B cell (primary cell): ENCODE measurements at places on chromosomes 11 and 22.

DNA sequence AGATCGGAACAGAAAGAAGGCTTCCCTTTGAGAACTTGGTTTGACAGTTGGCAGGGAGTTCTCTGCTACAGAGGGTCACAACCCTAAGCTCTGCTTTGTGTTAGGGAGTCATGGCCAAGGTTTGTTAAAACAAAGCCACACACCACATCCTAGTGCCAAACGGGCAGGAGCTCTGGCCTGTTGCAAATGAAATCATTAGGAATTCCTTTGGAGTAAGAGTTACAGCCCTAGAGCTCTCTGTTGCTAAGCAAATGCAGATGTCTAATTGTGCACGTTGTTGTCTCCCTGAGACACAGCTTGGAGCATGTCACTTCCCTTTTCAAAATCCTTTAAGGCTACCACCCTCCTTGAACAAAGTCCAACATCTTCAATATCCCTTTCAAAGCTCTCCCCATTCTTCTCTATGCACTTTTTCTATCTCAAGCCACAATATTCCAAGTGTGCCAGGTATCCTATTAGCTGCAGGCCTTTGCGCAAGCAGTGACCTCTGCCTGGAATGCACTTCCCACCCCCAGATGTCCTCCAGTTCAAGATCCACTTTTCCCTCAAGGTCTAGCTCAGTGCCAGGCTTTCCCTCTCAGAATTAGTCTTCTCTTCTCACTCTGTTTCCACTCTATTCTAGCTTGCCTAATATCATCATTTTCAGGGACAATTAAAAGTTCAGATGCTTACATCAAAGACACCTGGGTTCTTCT lies 253.7 kb upstream of the POU2AF2 start:
- peaks cover 3% of the 10 kb centered on the region for H3K4me1 ChIP-seq
- no peak for DNase-seq
- H3K27me3 ChIP-seq = no peaks in the 10 kb centered on the region
- no peak overlapping the region for H3K27ac ChIP-seq

- peak overlapping the region; percentile 33 for H3K4me3 ChIP-seq
- no peaks in the 10 kb centered on the region for H3K27me3 ChIP-seq
- peaks cover 99% of the 10 kb centered on the region for H3K4me1 ChIP-seq
- H3K27ac ChIP-seq = peak overlapping the region; percentile 98
- peak; percentile 85 for DNase-seq
- no peaks in the 10 kb centered on the region for H3K36me3 ChIP-seq
Observed at GRCh38 chr11:111417766-111418435, 38.8 kb upstream of the POU2AF1 start.

- no peaks in the 10 kb centered on the region for H3K27me3 ChIP-seq
- H3K4me1 ChIP-seq = no peaks in the 10 kb centered on the region
- no peak overlapping the region for H3K4me3 ChIP-seq
- H3K27ac ChIP-seq = no peak overlapping the region
- H3K36me3 ChIP-seq = no peaks in the 10 kb centered on the region
Observed at GRCh38 chr11:112771851-112772250, 189.4 kb upstream of the NCAM1 start.

DNA sequence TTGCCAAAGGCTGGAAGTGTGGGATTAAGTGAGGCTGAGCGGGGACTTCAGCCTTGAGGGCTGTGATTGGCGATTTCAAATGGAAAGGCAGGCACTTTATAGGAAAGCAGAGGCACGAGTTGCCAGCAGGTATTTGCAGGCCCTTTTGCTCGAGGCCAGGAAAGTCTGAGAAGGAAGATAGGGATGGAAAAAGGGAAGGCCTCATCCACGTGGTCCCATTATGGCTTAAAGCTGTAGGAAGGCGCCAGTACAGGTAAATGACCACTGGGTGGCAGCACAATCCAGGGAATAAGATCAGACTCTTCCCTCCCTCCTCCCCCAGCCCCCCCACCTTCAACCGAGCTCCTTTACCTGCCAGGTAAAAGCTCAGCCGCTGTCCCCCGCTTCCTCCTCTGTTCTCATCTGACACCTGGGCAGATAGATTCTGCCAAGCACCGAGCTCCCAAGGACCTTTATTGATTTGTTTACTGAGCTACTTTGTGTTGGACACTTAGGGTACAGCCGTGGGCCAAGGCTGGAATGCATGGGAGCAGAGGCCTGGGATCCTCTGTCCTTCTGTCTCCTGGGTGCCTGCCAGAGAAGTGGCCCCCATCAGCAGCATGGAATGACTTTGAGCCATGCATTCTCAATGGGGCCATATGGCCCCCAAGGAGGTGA lies 7.5 kb downstream of the P2RX3 start:
- DNase-seq = peak; percentile 78
- H3K36me3 ChIP-seq = no peaks in the 10 kb centered on the region
- no peak overlapping the region for H3K27ac ChIP-seq
- no peaks in the 10 kb centered on the region for H3K4me1 ChIP-seq
- H3K4me3 ChIP-seq = no peak overlapping the region

DNA sequence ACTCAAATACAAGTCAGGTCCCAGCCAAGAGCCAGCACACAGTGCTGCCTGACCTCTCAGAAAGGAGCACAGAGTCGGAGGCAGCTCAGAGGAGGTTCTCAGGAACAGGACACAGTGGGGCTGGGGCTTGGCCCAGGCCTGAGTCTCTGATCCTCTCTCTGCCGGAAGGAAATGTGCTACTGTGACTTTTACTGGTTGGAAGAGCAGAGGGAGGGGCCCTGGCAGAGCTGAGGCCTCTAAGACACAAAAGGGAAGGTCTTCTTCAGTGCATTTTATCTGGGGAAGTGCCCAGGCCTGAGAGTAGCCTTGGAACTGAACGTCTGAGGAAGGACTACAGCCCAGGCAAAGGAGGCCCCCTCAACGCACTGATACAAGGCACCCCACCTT lies 16.2 kb upstream of the CASTOR1 start:
- H3K27me3 ChIP-seq = no peaks in the 10 kb centered on the region
- H3K4me1 ChIP-seq = peaks cover 100% of the 10 kb centered on the region
- peak overlapping the region; percentile 73 for H3K27ac ChIP-seq

GRCh38 chr11:63180536-63180935 lies 36.5 kb upstream of the SLC22A24 start:
- peaks cover 9% of the 10 kb centered on the region for H3K27me3 ChIP-seq
- no peaks in the 10 kb centered on the region for H3K4me1 ChIP-seq
- H3K4me3 ChIP-seq = no peak overlapping the region
- no peak for DNase-seq
- H3K36me3 ChIP-seq = no peaks in the 10 kb centered on the region
- H3K27ac ChIP-seq = no peak overlapping the region

DNA sequence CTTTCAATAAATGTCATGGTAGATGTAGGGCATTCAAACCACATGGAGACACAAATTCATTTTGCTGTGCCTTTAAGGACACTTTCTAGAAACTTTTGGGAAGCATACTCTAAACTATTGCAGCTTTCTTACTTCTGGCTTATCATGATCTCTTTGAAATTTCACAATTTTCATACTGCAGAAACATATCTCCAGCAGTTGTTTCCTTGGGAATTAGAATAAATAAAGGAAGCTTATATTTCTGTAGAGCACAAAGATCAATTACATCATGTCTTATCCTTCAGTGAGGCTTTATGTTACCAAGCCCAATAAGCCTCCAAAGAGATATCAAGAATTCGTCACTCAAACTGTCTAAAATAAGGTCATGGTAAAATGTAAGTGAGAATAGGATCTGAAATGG lies 74.5 kb upstream of the RAB38 start:
- no peaks in the 10 kb centered on the region for H3K27me3 ChIP-seq
- no peak overlapping the region for H3K4me3 ChIP-seq
- no peaks in the 10 kb centered on the region for H3K36me3 ChIP-seq
- H3K27ac ChIP-seq = no peak overlapping the region
- DNase-seq = no peak
- no peaks in the 10 kb centered on the region for H3K4me1 ChIP-seq

DNA sequence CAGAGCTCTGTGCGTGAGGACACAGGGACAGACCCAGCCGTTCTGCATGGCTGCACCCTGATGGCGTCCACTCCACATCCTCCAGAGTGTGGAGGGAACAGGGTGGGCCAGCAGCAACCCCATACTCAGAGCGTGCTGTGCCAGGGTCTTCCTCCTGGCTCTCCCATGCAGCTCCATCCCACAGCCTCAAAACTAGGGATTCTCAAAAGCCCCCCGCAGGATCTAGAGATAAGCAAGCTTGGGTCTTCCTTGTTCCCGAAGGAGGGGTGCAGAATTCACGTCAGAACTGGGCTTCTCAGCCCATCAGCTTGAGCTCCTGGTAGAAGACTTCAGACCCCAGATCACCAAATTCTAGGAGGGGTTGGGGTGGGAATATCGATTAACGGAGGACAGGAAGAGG lies 858.8 kb downstream of the TBC1D22A start:
- H3K4me3 ChIP-seq = no peak overlapping the region
- H3K36me3 ChIP-seq = no peaks in the 10 kb centered on the region
- H3K27me3 ChIP-seq = no peaks in the 10 kb centered on the region
- no peak for DNase-seq

GRCh38 chr11:122676638-122677037 lies 21.1 kb downstream of the UBASH3B start:
- H3K4me1 ChIP-seq = peaks cover 16% of the 10 kb centered on the region
- no peak overlapping the region for H3K4me3 ChIP-seq
- H3K36me3 ChIP-seq = no peaks in the 10 kb centered on the region

DNA sequence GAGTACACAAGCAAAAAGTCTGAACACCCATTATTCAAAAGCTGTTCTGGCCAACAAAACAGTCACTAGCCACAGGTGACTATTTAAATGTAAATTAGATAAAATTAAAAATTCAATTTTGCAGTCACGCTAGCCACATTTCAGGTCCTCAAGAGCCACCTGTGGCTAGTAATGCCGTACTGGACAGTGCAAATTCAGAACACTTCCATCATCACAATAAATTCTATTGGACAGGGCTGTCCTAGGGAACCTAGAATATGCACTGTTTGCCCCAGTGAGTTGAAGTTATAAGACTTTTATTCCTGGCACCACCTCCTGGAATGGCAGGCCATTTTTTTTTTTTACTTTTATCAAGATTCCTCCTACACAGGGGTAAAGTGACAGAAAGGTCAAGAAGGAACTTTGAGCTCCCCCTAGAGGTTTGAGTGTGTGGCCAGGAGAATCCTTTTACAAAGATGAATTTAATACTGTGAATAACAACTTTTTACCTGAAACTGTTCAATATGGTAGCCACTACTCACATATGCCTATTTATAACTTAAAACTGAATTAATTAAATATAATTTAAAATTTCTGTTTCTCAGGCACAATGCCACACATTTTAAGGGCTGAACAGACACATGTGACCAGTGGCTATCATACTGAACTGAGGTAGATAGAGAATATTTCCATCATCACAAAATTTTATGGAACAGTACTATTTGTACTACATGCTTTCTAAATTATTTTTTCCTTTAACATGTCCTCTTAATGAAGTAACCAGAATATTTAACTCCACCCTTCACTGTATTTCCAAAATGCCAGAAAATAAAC lies 6.5 kb downstream of the MSANTD2 start:
- no peaks in the 10 kb centered on the region for H3K36me3 ChIP-seq
- H3K4me1 ChIP-seq = peaks cover 3% of the 10 kb centered on the region
- no peak overlapping the region for H3K4me3 ChIP-seq
- H3K27ac ChIP-seq = no peak overlapping the region

- H3K4me1 ChIP-seq = peaks cover 15% of the 10 kb centered on the region
- H3K4me3 ChIP-seq = no peak overlapping the region
- H3K36me3 ChIP-seq = peaks cover 6% of the 10 kb centered on the region
- H3K27ac ChIP-seq = no peak overlapping the region
- H3K27me3 ChIP-seq = no peaks in the 10 kb centered on the region
Observed at GRCh38 chr22:29550005-29550404, 3.6 kb downstream of the THOC5 start.

GRCh38 chr22:49192857-49193250 lies 634.8 kb downstream of the BRD1 start:
- no peak overlapping the region for H3K4me3 ChIP-seq
- no peak for DNase-seq
- no peaks in the 10 kb centered on the region for H3K27me3 ChIP-seq
- H3K27ac ChIP-seq = no peak overlapping the region
- H3K36me3 ChIP-seq = no peaks in the 10 kb centered on the region
- H3K4me1 ChIP-seq = no peaks in the 10 kb centered on the region

DNA sequence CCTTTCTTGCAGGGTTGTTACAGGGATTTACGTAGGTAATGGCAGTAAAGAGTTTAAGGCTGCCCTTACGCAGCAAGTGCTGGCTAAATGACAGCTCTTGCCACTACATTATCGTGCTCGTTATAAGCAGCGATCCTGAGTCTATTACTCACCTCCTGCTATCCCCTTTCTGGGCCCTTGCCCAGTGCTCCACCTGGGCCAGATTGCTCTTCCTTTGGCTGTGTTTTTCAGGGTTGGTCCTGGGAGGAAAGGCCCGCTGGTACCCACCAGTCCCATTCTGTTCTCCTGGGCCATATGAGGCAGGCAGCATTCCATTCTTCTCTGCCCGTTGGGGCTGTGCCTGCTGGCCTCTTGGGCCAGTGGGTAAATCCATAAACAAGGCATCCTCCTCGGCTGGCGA lies 87.5 kb downstream of the C11orf58 start:
- H3K4me1 ChIP-seq = no peaks in the 10 kb centered on the region

DNA sequence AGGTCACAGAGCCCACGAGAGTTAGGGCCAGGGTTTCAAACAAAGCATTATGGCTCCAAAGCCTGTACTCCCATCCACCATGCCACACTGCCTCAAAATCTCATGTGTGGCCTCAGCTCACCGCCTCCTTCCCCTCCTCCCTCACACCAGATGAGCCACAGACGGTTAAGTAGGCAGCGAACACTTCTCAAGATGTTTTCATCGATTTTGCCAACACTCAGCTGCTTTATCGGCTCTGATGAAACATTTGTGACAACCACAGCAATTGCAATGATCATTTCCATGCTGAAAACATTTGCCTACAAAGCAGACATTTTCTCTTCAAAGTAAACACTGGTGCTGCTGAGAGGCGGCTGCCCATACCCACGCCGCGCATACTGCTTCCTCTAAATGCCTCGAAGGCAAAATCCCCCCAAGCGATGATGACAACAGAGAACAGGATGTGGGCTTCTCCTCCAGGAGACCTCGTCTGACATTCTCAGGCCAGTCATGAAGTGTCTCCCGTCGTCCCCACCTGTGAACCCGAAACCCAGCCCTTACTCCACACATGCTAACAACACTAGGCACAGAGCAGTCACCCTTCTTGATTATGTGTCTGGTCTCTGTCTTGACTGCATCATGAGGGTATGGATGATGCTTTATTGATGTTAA lies 599.2 kb downstream of the SOX6 start:
- no peak for DNase-seq
- H3K27ac ChIP-seq = no peak overlapping the region
- no peak overlapping the region for H3K4me3 ChIP-seq
- H3K36me3 ChIP-seq = no peaks in the 10 kb centered on the region

GRCh38 chr11:44416776-44417175 lies 106.8 kb upstream of the ALX4 start:
- H3K27ac ChIP-seq = no peak overlapping the region
- H3K4me3 ChIP-seq = no peak overlapping the region
- H3K4me1 ChIP-seq = no peaks in the 10 kb centered on the region
- H3K27me3 ChIP-seq = peaks cover 11% of the 10 kb centered on the region
- DNase-seq = no peak
- H3K36me3 ChIP-seq = no peaks in the 10 kb centered on the region

GRCh38 chr11:81477277-81477676 lies 1256.4 kb downstream of the FAM181B start:
- no peaks in the 10 kb centered on the region for H3K4me1 ChIP-seq
- H3K36me3 ChIP-seq = no peaks in the 10 kb centered on the region
- no peak for DNase-seq
- H3K27ac ChIP-seq = no peak overlapping the region

GRCh38 chr11:121892131-121892681 lies 223.8 kb downstream of the BLID start:
- H3K4me1 ChIP-seq = no peaks in the 10 kb centered on the region
- no peak for DNase-seq
- no peaks in the 10 kb centered on the region for H3K36me3 ChIP-seq
- no peak overlapping the region for H3K4me3 ChIP-seq
